ENCODE measurements at places on chromosomes 11 and 22. TPM values are rescaled to one million over a fixed set of nuclear protein-coding genes. Genes with fewer than 3 reads are reported as not detected.

GALNT18 gene
- 35.5 TPM for polyA plus RNA-seq

SPON1 gene
- not detected for polyA plus RNA-seq

DNA sequence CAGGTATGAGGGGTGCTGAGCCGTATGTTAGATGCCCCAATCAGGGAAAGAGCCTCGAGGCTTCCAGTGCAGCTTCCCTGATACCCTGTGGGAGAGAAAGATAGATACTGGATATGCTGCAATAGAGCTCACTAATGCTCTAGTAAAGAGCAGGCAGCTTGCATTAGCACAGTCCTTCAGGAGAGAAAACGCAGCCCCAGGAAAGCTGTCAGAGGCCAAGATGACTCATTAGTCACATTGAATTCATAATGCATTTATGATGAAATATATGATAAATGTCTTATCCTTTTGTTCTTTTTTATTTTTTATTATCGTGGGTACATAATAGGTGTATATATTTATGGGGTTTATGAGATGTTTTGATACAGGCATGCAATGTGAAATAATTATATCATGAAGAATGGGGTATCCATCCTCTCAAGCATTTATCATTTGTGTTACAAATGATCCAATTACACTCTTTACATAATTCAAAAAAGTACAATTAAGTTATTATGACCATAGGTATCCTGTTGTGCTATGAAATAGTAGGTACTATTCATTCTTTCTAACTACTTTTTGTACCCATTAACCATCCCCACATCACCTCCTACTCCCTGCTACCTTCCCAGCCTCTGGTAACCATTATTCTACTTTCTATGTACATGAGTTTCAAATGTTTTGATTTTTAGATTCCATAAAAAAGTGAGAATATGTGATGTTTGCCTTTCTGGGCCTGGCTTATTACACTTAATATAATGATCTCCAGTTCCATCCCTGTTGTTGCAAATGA, 94.5 kb upstream of the TOP3B start:
- DNase-seq: no peak

FJX1 gene
- 25.3 TPM for polyA plus RNA-seq

GRCh38 chr22:34781681-34782080, 284.3 kb upstream of the ISX start:
- DNase-seq: no peak

DNA sequence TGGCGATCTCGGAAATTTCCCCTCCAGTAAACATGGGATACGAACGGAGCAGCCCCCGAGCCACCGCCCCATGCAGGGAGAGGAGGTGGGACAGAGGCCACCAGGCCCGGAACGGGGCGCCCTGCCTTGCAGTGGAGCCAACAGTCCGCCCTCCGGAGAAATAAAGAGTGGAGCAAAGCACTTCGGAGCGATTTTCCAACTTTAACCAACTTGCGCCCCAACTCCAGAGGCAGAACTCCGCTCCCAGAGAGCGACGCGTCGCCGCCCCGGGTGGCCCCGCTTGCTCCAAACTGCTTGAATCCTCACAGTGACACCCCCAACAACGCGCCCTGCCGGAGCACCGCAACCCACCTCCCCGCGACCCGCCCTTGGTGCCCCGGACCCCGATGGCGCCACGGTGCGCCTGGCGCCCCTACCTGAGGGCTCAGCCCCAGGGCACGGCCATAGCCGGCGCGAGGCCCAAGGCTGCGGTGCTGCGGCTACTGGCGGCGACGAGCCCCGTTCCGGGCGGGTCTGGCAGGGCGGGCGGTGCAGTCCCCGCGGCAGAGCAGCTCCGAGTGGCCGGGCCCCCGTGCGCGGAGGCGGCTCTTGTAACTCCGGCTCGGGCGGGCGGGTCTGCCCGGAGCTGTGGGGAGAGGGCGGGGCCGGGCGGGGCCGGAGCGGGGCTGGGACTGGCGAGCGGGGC, at the start of gene AHNAK:
Gene AHNAK, minus strand, starts transcription at position 563 of the 685 bp plus-strand sequence. CDS start 10,708 bp downstream, outside the sequence.
- no peak for DNase-seq

DNA sequence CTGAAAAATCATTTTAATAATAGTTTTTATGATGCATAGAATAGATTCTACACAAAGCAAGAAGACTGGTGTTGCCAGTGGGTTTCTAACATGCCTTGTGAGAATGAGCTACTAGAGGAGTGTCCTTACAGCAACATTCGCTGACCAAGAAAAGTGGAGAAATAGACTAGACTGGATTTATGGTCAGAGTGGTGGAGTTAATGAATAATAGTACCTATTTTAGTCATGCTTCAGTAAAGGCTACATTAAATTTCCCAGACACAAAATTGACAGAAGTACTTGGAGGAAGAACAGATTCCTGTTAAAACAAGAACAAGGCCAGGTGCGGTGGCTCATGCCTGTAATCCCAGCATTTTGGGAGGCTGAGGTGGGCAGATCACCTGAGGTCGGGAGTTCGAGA, 539.2 kb downstream of the ETS1 start:
- no peak for DNase-seq

- no peak for DNase-seq
These were observed 68.8 kb downstream of the CD44 start for GRCh38 chr11:35207471-35208403.

CCDC116 gene
- polyA plus RNA-seq: 0.03 TPM

TMEM41B gene
- polyA plus RNA-seq: 53.6 TPM

GRCh38 chr11:111598559-111598958, 3.7 kb upstream of the SIK2 start:
- DNase-seq: no peak

HEPACAM gene
- polyA plus RNA-seq: not detected

SUSD2 gene
- polyA plus RNA-seq: 0.03 TPM

SERHL2 gene
- polyA plus RNA-seq: 1.5 TPM

DNA sequence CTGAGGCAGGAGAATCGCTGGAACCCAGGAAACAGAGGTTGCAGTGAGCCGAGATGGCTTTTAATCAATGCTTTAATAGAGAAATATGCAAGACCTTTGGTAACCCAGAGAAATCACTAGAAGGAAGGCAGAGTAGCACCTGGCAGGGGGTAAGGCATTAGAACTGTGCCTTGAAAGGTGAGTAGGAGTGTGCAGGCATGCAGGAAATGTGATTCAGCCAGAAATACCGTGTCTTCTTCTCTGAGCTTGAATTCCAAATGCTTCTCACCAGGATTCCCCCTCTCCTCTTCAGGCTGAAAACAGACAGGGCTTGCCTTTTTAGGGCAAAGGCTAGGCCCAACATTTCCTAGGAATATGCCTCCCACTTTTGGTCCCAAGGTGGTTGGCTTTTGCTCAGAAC, 51.0 kb downstream of the OR4D9 start:
- no peak for DNase-seq

DNA sequence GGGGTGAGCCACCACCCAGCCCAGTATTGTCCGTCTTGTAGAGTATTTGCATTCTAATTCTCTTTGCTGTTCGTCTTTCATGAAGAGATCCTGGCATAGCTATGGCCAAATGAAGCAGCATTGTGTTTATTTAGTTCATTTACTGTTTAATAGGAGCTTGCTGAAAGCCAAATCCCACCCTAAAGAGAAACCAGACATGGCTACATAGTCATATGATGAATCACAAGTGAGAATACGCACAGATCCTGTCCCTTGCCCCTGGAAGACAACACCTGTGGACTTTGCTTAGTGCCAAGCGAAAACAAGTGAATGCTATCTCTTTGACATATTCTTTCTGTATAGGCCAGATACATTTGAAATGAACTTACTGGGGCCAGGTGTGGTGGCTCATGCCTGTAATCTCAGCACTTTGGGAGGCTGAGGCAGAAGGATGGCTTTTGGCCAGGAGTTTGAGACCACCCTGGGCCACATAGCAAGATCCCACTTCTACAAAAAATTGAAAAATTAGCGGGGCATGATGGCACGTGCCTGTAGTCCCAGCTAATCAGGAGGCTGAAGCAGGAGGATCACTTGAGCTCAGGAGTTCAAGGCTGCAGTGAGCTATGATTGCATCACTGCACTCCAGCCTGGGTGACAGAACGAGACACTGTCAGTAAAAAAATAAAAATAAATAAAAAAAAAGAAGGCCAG, 5.1 kb upstream of the ARFGAP3 start:
- no peak for DNase-seq
